ENCODE measurements at places on chromosomes 4 and X.

- DNase-seq = no peak
Measured at GRCh38 chr4:112150920-112151319, 5.7 kb downstream of the FAM241A start.

- no peak for DNase-seq
Measured at GRCh38 chr4:108247387-108248049, 78.8 kb upstream of the LEF1 start.

- no peak for DNase-seq
Measured at GRCh38 chr4:168794881-168795280, 215.2 kb downstream of the CBR4 start.

DNA sequence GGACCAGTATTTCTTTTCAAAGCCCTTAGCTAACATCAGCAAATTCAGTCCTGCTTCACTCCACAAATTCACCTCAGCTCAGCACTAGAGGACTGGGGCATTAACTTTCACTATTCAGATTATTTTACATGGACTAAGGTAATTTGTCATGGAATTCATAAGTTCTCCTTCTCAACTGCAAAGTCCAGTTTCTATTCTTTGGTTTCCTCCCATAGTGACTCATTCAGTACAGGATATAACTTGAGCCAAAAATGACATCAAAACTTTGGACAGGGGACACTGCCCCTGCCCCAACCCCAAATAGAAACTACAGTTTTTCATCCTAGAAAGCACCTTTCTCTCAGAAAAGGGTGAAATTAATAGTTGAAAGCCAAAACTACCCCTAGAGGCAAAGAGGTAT lies 52.7 kb downstream of the COX7B2 start:
- no peak for DNase-seq

- DNase-seq = no peak
Measured at GRCh38 chr4:86330961-86331742, 28.7 kb downstream of the MAPK10 start.

- DNase-seq = no peak
Measured at GRCh38 chr4:13588954-13589353, 38.6 kb downstream of the BOD1L1 start.

GRCh38 chrX:65751519-65751918 lies 84.1 kb downstream of the MSN start:
- no peak for DNase-seq

GRCh38 chr4:3807311-3807710 lies 41.1 kb downstream of the ADRA2C start:
- DNase-seq = no peak

- DNase-seq = no peak
Measured at GRCh38 chr4:4474476-4474875, 67.4 kb downstream of the STX18 start.

DNA sequence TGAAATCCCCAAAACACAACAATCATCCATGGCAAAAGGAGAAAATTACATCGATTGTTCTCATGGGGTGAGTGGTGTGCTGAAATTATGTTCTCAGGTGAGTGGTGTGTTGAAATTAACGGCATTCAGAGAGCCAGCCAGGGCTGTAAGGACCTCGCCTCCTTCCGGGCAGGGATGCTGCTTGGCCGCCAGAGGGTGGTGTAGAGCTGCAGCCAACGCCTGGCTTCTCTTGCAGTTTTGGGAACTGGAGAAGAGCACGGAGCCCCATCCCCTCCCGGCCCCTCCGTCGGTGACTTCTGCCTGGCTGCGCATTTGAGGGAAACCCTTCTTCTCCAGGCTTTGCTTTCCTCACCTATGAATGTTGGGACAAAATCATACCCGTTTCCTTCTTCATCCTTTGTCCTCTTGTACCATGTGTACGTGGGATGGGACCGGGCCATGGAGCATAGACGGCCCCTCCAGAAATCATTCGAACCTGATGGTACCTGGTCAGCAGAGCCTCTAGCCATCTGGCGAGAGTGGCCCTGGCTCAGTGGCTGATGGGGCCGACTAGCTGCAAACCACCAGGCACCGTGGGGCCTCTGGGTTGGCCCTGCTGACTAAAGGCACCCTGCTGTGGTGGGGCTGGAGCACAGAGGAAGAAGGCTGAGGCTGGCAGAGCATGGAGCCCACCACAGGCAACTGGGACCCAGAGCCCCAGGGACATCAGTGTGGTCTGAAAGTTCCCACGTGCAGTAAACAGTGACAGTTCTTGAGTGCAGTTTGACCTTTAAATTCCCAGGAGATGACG lies 28.4 kb downstream of the TRMT44 start:
- peak; percentile 59 for DNase-seq

GRCh38 chrX:71492231-71493065 lies 40.5 kb upstream of the OGT start:
- peak; percentile 39 for DNase-seq

DNA sequence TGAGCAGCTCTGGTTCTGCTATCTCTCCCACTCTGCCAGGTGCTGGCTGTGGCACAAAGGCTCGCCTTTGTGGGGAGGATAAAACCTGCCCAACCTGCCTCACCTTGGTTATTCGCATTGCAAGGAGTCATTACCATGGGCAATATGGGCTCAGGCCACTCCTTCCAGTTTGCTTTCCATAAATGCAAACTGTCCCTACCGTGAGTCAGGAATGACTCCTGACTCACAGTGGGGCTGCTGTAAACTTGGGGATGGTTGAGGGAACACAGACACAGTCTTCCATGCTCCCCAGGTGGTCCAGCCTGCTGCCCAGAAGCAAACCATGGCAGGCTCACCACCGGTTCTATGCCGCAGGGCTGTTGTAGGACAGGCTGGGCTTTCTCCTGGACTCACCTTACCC lies 36.1 kb downstream of the COQ2 start:
- no peak for DNase-seq

DNA sequence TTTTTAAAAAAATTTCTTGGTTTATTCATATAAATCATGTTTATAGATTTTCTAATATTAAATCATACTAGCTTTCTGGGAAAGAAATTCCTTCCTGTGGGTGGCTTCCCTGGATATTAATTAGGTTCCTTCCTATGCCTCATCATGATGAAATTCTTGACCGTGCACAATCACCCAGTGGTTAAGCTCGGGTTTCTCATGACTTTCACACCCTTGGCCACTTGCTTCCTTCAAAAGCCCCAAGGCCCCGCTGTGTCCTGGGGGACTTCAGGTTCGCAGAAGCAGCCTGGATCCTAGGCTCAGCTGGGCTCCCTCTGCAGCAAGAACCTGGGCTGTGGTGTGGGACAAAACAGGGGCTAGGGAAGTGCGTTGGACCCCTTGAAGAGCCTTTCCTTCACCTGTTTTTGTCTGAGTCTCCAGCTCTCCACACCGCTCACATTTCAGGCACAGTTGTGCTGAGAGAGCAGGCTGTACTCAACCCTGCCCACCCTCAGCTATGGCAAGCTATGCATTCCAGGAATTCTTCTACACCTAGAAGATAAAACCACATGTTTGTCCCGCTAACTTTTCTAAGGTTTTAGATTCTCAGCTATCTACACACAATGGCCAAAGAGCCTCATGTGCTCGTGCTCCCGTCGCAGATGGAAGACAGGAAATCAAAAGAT lies 48.9 kb upstream of the TMSB15B start:
- DNase-seq = no peak

- no peak for DNase-seq
Measured at GRCh38 chr4:27087306-27088045, 226.8 kb downstream of the STIM2 start.

- DNase-seq = no peak
Measured at GRCh38 chrX:122270809-122271494, 913.1 kb upstream of the GRIA3 start.

DNA sequence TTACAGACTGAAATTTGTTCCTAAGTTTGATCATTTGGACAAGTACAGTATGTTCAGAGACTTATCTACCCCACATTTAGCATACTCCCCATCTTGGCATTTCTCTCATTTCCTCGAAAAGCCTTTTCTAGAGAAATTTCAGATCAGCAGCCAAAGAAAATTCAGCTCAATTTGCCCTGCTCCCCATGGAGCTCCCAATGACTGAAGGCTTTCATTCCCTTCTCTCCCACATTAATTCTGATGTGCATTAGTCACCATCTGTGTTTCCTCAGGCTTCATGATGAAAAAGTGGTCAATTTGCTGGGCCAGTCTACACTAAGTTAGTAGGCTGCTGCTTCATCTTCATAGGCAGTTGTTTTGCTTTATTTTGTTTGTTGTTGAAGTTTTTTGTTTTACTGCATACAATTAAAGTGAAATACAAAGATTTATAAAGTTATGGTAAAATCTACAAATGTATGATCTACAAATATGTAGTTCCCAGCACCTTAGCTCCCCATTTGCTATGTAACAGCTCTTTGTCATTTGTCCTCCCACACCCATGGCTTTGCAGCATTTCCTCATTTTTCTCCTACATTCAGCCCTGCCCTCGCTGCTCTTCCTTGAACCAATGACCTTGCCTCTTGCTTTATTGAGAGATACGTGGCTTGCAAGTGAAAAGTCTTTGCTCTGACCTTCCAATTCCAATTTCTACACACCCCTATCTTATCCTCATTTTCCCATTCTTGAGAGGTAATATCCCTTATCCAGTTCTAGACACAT lies 193.9 kb downstream of the ANAPC10 start:
- DNase-seq = no peak

- DNase-seq = no peak
Measured at GRCh38 chrX:150813922-150814321, 84.5 kb downstream of the CD99L2 start.

GRCh38 chr4:167052631-167053091 lies 181.6 kb downstream of the SPOCK3 start:
- no peak for DNase-seq

DNA sequence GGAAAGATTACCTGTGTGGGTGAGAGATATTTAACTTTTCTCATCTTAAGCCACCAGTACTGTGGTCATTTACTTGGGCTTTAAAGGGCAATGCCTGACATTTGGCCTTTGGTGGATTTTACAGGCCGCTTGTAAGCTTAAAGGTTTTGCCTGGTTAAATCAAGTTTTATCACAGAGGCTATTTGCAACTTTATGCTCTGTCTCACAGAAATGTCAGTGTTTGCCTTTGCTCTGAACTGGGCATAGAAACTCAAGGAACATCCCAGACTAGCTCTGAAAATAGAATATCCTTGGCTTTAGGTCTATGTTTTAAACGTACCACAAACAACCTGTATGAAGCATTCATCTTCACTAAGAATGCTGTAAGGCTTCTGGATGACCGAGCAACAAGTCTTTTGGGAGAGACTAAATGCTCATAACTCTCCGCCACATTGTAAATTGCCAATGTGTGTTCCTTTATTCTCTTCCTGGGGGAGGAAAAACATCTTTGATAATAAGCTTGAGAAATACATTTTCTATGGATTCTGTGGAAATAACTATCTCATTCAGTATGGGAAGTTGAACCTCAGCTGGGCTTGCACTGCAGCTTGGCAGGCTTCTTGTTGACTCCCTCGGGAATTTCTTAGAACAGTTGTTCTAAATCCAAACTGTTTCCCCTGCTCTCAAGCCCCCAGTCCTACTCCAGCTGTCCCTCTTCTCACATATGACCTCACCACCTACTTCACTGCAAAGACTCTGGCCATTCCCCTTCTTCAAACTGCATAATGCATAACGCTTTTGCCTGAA lies 105.8 kb upstream of the WDR44 start:
- DNase-seq = no peak

DNA sequence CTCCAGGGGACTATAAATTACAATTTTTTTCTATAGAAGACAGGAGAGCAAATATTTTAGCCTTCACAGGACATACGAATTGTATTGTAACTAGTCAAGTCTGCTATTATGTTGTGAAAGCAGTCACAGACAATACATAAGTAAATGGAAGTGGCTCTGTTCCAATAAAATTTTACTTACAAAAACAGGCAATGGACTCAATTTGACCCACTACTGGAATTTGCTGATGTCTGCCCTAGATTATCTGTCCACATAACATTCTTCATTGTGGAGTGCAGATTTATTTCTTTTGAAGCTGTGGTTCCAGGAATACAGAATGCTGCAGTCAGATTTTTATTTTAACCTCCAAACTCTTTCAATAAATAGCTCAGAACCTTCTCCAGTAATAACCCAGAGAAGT lies 330.3 kb downstream of the PPP4R3C start:
- DNase-seq = no peak

DNA sequence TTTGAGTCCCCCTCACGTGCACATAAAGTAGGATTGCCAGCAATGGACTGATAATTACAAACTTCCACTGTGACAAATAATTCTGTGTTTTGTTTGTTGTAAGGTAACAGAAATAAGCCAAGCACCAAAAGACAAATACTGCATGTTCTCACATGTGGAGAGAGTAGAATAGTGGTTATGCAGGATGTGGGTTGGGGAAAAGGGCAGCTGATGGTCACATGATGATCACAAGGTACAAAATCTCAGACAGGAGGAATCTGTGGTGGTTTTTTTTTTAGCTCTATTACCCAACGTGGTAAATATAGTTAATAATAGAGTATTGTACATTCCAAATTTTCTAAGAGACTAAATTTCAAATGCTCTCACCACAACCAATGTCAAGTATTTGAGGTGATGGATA lies 182.3 kb downstream of the BANK1 start:
- no peak for DNase-seq
